ENCODE measurements at places on chromosomes 6 and 20. TPM values are rescaled to one million over a fixed set of nuclear protein-coding genes. Genes with fewer than 3 reads are reported as not detected.

DNA sequence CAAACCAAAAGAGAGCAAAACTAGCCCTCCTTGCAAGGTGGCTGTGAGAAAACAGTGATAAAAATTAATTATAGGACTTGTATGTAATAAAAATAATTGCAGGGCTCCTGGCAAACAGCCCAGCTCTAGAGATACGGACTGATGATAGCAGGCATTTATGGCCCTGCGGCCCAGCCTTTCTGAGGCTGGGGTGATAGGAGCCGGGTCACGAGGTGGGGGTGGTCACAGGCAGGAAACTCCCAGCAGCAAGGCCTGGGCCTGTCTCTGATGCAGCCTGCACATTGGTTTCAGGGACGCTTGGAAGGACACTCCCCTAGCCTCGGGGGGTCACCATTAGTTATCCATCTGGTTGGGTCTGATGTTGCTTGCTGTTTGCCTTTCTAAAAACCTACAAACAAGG is 18.7 kb upstream of the TTPAL start:
- H3K27me3 ChIP-seq: no peaks in the 10 kb centered on the region
- no peak for DNase-seq
- H3K27ac ChIP-seq: no peak overlapping the region
- H3K4me3 ChIP-seq: no peak overlapping the region
- H3K4me1 ChIP-seq: no peaks in the 10 kb centered on the region

Gene PRPH2
- not detected for total RNA-seq

DNA sequence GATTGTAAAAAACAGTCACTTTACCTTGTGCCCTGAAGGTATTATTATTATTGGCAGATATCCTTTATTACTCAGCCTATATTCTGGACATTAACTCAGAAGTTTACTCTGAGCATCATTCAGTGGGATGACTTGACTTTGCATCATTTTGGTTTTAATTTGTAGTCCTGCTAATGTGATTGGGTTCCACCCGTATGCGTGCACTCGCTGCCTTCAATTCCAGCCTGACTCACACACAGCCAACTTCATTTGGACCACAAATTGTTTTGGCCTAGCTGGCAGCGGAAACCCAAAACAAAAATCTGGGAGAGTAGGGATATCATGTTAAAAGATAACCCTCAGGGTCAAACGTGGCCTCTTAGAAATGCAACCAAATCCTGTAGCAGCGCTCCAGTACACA is 704.4 kb upstream of the SLC35B3 start:
- H3K4me1 ChIP-seq: no peaks in the 10 kb centered on the region
- H3K4me3 ChIP-seq: no peak overlapping the region
- no peaks in the 10 kb centered on the region for H3K27me3 ChIP-seq
- no peak for DNase-seq

- no peaks in the 10 kb centered on the region for H3K36me3 ChIP-seq
- H3K4me1 ChIP-seq: no peaks in the 10 kb centered on the region
- no peak overlapping the region for H3K27ac ChIP-seq
- H3K4me3 ChIP-seq: no peak overlapping the region
- DNase-seq: no peak
Measured at GRCh38 chr6:126738146-126738545, 380.3 kb upstream of the RSPO3 start.

GRCh38 chr20:59013031-59013951 is 5.9 kb upstream of the TUBB1 start:
- no peaks in the 10 kb centered on the region for H3K27me3 ChIP-seq
- no peaks in the 10 kb centered on the region for H3K36me3 ChIP-seq

- H3K4me1 ChIP-seq: no peaks in the 10 kb centered on the region
- H3K4me3 ChIP-seq: no peak overlapping the region
- no peak overlapping the region for H3K27ac ChIP-seq
- no peaks in the 10 kb centered on the region for H3K36me3 ChIP-seq
Measured at GRCh38 chr6:169906004-169906687, 154.7 kb downstream of the ERMARD start.

Gene EYA2
- total RNA-seq: not detected

DNA sequence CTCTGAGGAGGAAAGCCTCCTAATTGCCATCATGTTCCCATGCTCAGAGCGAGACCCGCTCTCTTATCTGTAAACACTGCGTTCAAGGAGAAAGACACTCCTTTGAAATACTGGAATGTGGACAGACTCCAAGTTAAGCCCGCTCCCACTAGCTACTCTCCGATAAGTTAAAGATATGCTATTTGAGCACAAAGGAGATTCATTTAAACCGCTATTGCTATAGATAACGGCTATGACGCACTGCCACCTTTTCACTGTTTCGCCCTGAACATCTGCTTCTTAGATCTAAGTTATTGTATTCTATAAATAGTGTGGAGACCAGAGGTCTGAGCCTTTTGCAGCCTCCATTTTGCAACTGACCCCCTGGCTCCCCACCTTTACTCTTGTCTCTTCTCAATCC is 82.3 kb downstream of the GPX5 start:
- H3K4me3 ChIP-seq: no peak overlapping the region
- no peaks in the 10 kb centered on the region for H3K36me3 ChIP-seq
- no peak overlapping the region for H3K27ac ChIP-seq
- H3K27me3 ChIP-seq: peaks cover 40% of the 10 kb centered on the region
- peaks cover 4% of the 10 kb centered on the region for H3K4me1 ChIP-seq

Gene MLN
- not detected for total RNA-seq

- no peak overlapping the region for H3K27ac ChIP-seq
- no peaks in the 10 kb centered on the region for H3K36me3 ChIP-seq
- peaks cover 41% of the 10 kb centered on the region for H3K27me3 ChIP-seq
- DNase-seq: no peak
- no peak overlapping the region for H3K4me3 ChIP-seq
Measured at GRCh38 chr6:17883665-17884497, 103.6 kb downstream of the KIF13A start.

Gene ADNP
- 60.0 TPM for total RNA-seq

GRCh38 chr6:152301021-152301764 is 336.0 kb downstream of the SYNE1 start:
- H3K27me3 ChIP-seq: no peaks in the 10 kb centered on the region
- DNase-seq: no peak
- H3K27ac ChIP-seq: peak overlapping the region; percentile 99

DNA sequence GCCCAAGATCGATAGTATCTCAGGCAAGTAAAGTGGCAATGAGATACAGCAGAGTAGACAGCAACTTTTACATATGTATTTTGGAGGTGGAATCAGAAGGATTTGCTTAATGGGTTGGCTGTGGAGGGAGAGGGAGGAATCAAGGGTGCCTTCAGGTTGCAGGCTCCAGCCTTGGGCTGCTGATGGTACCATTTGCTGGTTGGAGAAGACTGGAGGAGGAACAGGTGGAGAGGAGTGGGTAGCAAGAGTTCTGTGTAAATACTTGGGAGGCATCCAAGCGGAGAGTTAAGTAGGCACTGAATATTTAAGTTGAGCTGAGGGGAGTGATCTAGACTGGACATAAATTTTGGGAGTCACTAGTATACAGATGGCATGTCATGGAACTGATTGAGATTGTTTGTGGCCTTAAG is 5.2 kb downstream of the BICRAL start:
- H3K27ac ChIP-seq: no peak overlapping the region
- H3K27me3 ChIP-seq: no peaks in the 10 kb centered on the region
- no peak overlapping the region for H3K4me3 ChIP-seq
- no peak for DNase-seq
- peaks cover 40% of the 10 kb centered on the region for H3K4me1 ChIP-seq

Gene SLC16A10
- 12.2 TPM for total RNA-seq

Gene DIDO1
- 45.9 TPM for total RNA-seq

GRCh38 chr20:37796121-37796520 is 102.3 kb downstream of the CTNNBL1 start:
- H3K27ac ChIP-seq: no peak overlapping the region
- H3K36me3 ChIP-seq: peaks cover 36% of the 10 kb centered on the region
- H3K4me1 ChIP-seq: no peaks in the 10 kb centered on the region
- no peaks in the 10 kb centered on the region for H3K27me3 ChIP-seq
- DNase-seq: no peak

GRCh38 chr6:17490724-17491123 is 97.3 kb downstream of the CAP2 start:
- no peak overlapping the region for H3K27ac ChIP-seq
- no peak for DNase-seq
- no peak overlapping the region for H3K4me3 ChIP-seq
- no peaks in the 10 kb centered on the region for H3K4me1 ChIP-seq
- H3K36me3 ChIP-seq: no peaks in the 10 kb centered on the region
- peaks cover 23% of the 10 kb centered on the region for H3K27me3 ChIP-seq

DNA sequence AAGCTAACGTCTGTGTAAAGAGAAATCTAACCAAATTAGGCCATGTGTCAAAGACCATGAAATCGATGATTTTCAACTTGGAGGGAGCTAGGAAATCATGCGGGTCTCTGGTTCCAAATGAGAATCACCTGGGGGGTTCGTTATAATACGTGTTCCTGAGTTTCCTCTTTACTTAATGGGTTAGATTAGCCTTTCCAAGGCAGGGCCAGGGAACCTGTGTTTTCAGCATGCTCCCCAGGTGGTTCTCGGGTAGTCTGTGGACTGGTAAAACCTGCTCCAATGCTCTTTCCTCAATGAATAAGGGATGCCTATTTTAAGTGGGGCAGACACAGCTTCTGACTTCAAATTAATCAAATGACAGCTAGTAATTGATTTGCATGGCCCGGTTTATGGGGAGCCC is 965 bp upstream of the HLA-DOA start:
- no peaks in the 10 kb centered on the region for H3K27me3 ChIP-seq
- H3K36me3 ChIP-seq: peaks cover 2% of the 10 kb centered on the region
- no peak overlapping the region for H3K4me3 ChIP-seq
- no peak for DNase-seq
- no peak overlapping the region for H3K27ac ChIP-seq

DNA sequence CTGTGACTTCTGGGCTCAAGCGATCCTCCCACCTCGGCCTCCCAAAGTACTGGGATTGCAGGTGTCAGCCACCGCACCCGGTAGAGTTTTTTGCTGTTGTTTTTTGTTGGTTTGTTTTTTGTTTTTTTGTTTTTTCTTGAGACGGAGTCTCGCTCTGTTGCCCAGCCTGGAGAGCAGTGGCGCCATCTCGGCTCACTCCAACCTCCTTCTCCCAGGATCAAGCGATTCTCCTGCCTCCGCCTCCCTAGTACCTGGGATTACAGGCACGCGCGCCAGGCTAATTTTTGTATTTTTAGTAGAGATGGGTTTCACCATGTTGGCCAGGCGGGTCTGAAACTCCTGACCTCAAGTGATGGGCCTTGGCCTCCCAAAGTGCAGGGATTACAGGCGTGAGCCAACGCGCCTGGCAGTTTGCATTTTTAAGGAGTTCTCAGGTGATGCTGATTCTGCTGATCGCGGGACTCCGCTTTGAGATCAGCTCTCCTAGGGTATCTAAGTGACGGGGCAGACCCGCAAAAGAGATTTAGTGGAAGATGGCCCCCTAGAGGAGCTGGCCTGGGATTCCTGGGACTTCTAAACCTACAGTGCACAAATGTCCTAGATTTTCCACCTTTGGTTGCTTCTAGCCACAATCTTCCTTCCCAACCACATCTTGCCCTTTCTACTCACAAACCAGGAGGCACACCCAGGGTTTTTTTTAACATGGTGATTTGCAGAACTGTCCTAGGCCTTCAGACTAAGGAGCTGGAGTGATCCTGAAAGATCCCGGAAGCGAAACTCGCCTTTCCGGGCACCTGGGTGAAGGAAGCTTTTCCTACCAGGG is 45.2 kb downstream of the DPPA5 start:
- peak overlapping the region; percentile 85 for H3K4me3 ChIP-seq
- DNase-seq: no peak
- peaks cover 28% of the 10 kb centered on the region for H3K27me3 ChIP-seq
- H3K27ac ChIP-seq: peak overlapping the region; percentile 83

Gene MYT1
- total RNA-seq: not detected

DNA sequence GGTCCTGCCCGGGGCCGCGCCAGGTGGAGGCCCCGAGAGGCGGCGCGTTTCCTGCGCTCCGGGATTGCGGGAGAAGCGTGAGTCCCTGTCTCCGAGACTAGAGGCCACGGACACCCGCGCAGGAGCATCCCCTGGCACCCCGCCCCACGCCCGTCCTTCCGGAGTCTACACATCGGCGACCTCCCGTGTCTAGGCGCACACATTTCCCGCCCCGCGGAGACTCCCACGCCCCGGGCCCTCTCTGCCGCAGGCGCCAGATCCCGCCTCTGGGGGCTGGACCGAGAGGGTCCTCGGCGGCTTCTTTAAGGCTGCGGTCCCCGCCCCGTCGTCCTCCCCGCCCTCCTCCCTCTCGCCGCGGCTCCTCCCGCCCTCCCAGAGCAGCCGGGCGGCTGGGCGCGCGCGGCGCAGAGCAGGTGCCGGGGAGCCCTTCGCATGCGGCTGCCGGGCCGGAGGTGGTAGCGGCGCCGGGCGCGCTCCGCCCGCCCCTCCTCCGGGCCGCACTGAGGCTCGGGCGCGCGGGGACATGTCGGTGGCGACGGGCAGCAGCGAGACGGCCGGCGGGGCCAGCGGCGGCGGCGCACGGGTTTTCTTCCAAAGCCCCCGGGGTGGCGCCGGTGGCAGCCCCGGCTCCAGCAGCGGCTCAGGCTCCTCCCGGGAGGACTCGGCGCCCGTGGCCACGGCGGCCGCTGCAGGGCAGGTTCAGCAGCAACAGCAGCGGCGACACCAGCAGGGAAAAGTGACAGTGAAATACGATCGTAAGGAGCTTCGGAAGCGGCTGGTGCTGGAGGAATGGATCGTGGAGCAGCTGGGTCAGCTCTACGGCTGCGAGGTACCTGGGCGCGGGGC is at the start of gene PPP1R14C:
Gene PPP1R14C, plus strand, starts transcription at position 375 of the 846 bp plus-strand sequence. Its CDS starts 149 bp downstream, at position 524.
- peak within 1 kb of the TSS; percentile 45 for H3K4me3 ChIP-seq
- H3K4me1 ChIP-seq: peaks cover 16% of the 10 kb centered on the region
- peaks cover 63% of the 10 kb centered on the region for H3K27me3 ChIP-seq

DNA sequence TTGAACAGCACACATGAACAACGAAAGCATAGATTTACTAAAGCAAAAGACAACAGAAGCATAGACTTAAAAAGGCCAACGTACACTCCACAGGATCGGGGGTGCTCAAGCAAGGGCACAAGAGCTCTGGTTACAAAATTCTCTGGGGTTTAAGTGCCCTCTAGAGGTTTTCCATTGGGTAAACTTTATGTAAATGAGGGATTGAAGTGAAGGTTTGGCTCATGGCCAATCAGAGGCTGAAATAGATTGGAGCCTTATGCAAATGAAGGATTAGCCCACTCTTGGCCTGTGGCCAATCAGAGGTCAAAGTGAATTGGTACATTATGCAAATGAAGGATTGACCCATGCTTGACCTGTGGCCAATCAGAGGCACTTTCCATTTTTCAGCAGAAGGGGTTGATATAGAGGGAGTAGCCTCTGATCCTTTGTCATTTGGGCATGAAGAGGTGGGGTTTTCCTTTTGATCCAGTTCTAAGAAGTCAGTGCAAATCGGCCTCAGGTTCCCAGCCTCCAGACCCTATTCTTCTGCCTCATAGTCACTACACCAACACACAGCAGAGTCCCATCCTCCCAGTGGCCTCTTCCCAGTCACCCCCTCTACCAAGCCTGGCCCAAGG is 244.9 kb downstream of the THBS2 start:
- H3K4me3 ChIP-seq: no peak overlapping the region
- no peak for DNase-seq
- H3K36me3 ChIP-seq: no peaks in the 10 kb centered on the region
- no peaks in the 10 kb centered on the region for H3K4me1 ChIP-seq
- no peak overlapping the region for H3K27ac ChIP-seq

Gene MATN4
- total RNA-seq: 1.2 TPM

DNA sequence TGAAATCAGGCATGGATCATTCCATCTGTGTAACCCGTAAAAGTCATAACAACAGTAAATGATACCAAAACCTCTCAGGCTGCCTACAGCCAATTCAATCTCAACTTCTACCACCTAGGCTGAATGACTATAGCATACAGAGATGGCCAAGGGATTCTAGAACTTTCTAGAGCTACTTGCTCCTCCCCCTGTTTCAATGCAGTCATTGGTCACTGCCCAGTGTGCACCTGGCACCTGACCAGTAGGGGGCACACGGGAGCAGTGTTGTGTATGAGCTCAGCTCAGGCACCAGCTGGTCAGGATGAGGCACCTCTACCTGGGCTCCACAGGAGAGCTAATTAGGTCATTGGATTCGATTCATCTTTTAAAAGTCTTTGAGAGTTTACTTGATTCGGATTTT is 86.2 kb downstream of the PLEKHG1 start:
- peak; percentile 68 for DNase-seq
- no peak overlapping the region for H3K4me3 ChIP-seq
- H3K4me1 ChIP-seq: no peaks in the 10 kb centered on the region
- no peak overlapping the region for H3K27ac ChIP-seq
